ENCODE measurements at places on chromosomes 4 and X.
A peak's percentile ranks its signal among the peaks of the same experiment; 100 is the strongest.

DNA sequence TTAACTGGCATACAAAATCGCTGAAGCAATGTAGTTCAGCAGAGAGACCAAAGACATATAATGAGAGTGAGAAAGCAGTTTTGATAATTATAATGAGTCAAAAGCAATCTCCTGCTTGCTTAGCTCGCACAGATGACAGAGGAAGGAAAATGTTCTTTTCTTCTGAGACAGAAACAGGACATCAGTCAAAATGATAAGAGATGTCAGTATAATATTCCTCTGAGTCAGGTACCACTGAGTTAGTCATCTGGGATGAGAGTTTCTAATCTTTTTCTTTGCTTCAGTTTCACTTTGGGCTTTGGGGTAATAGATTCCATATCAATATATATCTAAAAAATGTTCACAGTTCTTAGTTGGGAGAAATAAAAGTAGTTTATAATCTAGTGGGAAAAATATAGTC, 387.2 kb downstream of the PCDH7 start:
- DNase-seq, result no peak

- no peak for DNase-seq
Measured at GRCh38 chrX:53481093-53481492, 46.9 kb upstream of the HSD17B10 start.

GRCh38 chr4:26218677-26219605, 101.9 kb upstream of the RBPJ start:
- DNase-seq, result no peak

GRCh38 chr4:54094451-54094850, 5.5 kb upstream of the GSX2 start:
- DNase-seq, result no peak

- DNase-seq, result no peak
Measured at GRCh38 chr4:33696041-33696440, 2548.3 kb downstream of the ARAP2 start.

DNA sequence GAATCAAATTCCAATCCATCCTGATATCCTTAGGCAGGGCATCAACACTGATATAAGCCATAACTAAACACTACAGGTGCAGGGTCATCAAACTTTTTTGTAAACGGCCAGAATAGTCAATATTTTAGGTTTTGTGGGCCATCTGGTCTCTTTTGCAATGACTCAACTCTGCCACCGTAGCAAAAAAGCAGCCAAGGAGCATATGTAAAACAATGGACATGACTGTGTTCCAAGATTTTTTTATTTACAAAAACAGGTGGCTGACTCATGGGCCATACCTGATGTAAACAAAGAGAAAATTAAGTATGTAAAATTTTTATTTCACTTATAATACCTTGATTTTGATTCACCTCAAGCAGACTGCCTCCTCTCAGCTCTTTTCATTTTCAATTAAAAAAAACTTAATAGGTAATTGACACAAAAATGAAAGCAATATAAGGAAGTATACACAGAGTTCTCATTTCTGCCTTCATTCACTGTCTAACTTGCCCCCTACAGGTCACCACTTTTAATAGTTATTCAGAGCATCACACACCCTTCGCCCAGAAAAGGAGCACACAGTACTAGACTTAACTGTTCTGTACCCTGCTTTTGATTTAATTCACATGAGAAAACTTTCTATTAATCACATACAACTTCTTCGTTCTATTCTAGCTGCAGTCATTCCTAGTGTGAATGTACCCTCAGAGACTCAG, 35.3 kb upstream of the GPM6B start:
- no peak for DNase-seq

DNA sequence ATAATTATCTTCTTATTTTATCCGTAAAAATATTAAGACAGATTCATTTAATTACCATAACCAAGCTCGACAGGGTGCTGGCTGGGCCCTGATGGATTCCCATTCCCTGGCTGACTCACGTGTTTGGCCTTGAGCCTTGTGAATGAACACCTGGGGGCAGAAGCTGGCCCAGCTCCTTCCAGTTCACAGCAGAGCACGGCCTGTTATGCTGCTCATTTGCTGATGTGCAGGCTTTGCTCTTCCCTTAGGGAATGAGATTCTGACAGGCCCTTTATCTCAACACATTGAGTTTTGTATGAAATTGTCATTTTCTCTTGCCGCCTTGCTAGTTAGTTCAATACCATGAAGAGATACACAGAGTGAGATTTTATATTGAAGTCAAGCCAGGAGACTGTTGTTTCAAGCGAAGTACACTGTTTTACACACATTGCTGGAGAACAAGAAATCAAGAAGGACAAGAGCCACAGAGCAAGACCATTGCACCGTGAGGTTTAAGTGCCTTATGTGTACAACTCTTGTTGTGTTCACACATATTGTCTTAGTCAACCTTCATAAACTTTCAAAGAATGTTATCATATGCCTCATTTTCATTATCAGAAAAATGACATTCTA, 1583.3 kb downstream of the STIM2 start:
- DNase-seq, result peak; percentile 4

- DNase-seq, result no peak
Measured at GRCh38 chr4:173316060-173316459, 18.1 kb downstream of the HMGB2 start.

- DNase-seq, result no peak
Measured at GRCh38 chr4:155445306-155445705, 68.5 kb upstream of the MAP9 start.

DNA sequence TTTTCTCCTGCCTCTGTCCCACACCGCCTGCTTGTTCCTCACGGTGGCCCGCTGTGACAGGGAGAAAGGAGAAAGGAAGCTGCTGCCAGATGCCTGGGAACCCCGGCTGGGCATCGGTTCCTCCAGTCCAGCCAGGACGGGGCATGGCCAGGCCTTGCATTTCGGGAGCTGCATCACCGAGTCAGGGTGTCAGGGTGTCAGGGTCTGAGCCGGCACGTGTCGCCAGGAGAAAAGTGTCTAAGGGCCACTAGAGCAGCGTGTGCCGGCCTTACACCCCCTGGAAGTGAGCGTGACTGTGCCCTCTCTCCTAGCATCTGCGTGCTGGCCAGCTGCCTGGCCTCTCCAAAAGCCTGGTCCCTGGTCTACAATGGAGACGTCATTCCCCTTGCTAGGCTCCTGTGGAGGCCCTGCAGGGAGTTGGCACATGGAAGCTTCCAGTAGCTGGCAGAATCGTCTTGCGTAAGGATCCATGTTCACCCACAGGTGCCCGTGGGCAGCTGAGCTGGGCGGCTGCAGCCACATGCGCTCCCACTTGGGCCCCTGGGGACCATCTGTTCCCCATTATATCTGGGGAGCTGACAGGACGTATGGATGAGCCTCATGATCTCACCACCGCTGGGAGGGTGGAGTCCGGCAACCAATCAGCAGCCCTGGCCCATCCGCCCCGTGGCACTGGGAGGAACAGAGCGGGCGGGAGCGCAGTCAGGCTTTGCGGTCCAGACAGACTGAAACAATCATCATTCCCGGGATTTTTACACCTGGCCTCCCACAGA, 39.9 kb upstream of the HMX1 start:
- no peak for DNase-seq

DNA sequence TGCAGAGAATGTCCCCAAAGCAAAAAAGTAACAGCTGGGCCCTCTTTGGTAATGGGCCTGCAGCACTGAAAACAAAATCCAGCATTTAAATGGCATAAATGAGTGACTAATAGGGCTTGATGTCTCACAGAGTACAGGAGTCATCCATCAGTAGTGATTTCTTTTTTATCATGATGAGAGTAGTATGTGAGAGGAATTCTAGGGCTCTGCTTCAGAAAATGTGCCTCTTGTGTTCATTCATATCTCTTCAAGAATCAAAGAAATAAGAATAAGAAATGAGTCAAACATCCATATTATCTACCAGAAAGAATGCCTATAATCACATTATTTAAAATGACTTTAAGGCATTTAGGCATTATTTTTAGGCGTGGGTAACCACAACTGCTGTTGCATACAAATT, 792.9 kb upstream of the HTR2C start:
- DNase-seq, result no peak

- no peak for DNase-seq
Measured at GRCh38 chr4:25970226-25970675, 56.2 kb downstream of the SMIM20 start.

GRCh38 chrX:36568946-36569345, 439.2 kb upstream of the FAM47C start:
- DNase-seq, result no peak

DNA sequence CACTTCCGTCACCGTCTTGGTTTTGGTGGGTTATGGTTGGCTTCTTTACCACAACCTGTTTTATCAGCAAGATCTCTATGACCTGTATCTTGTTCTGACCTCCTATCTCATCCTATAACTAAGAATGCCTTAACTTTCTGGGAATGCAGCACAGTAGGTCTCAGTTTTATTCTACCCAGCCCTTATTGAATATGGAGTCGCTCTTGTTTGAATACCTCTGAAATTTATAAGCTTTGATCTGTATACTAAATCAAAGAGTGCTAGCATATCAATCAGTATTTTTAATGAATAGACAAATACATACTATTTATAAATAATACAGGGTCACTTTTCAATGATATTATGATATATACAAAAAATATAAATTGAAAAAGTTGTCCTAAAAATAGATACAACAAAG, 690.0 kb downstream of the TRAM1L1 start:
- DNase-seq, result no peak

DNA sequence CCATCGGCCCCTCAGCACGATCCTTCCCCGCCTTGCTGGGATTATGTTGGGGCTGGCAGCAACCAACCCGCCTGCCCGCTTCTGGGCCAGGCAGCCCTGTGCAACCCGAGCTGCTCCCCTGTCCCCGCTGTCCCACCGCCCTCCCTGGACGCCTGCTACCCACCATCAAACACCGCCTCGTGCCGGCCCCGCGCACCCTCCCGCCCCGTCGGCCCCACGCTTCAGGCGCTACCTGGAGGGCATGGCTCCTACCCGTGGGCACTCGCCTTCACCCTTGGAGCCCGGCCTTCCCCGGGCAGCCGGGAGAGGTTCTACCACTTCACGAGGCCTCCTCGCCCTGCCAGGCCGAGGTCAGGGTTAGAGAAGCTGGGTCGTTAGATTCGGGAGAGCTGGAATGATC, 37.0 kb downstream of the TKTL1 start:
- no peak for DNase-seq

- DNase-seq, result peak; percentile 42
Measured at GRCh38 chr4:41006141-41006540, 208.2 kb downstream of the APBB2 start.

- no peak for DNase-seq
Measured at GRCh38 chr4:6616087-6616995, 24.1 kb upstream of the MRFAP1 start.

DNA sequence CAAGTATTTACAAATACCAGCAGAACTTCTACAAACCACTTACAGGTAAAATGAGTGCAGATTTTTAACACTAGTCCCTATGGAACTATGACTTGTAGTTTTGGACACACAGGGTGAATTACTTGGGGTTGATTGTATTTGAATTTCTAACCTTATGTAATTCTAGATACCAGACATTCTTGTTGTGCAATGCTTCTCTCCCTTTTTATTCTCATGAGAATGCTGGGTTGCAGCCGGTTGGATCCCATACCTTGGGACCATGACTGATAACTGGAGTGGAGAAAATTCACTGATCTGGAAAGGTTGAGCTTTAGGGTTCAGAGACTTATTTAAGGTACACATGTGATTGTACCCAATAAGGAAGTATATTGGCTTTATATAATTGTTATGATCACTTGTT, 8.8 kb downstream of the TET2 start:
- no peak for DNase-seq

DNA sequence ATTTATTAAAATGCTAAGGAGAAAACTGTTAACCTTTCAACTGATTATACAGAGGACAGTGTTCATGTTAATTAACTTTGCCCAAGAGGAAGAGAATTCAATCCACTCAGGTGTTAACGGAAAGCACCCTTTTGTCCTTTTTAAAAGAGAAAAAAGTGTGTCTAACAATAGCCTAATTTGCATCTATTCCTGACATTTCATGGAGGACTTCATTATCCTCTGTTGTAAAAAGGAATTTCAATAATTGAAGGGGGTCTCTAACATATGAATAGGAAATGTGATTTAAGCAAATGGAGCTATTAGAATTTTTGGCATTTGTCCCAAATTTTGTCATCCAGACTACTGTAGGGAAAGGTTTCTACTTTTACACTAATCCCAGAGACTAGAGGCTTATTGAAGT, 44.6 kb upstream of the GC start:
- DNase-seq, result no peak

DNA sequence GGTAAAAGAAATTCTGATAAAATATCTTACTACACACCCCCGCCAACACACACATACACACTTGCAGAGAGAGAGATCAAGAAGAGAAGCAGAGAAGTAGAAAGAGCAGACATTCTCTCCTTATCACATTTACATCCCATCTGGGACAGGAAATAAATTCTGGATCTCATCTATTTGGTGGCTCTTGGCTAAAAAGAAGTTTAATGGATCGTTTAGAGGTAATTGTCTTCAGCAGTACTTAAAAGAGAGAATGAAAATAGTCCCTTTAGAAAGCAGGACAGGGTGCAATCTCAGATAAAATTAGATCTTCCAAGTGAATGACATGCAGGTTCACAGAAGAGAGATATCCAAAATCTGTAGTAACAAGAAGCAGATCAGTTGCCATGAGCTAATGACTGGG, 1392.5 kb downstream of the RAPGEF2 start:
- no peak for DNase-seq

Measured in HFFc6 (cell line).